ENCODE measurements at places on chromosomes 5 and 9.
A peak's percentile ranks its signal among the peaks of the same experiment; 100 is the strongest.

DNA sequence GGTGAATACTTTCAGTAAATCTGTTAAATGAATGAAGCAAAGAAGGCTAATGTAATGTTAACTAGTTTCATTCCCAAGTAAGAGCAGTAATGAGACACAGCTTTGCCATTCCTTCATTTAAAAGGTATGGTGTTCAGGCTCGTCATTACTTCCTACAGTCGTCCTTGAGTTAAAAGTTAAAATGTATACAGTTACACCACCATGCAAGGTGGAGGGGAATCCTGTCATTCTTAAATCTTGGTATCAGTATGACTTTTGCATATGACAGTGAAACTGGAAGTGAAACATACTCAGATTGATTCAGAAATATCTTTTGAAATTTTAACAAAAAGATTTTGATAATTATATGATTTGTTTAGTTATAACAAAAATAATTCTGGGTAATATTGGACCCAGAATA, 25.9 kb downstream of the MTRR start:
- no peak for DNase-seq

GRCh38 chr5:106094204-106094607, 1576.5 kb downstream of the EFNA5 start:
- DNase-seq, result peak; percentile 2

DNA sequence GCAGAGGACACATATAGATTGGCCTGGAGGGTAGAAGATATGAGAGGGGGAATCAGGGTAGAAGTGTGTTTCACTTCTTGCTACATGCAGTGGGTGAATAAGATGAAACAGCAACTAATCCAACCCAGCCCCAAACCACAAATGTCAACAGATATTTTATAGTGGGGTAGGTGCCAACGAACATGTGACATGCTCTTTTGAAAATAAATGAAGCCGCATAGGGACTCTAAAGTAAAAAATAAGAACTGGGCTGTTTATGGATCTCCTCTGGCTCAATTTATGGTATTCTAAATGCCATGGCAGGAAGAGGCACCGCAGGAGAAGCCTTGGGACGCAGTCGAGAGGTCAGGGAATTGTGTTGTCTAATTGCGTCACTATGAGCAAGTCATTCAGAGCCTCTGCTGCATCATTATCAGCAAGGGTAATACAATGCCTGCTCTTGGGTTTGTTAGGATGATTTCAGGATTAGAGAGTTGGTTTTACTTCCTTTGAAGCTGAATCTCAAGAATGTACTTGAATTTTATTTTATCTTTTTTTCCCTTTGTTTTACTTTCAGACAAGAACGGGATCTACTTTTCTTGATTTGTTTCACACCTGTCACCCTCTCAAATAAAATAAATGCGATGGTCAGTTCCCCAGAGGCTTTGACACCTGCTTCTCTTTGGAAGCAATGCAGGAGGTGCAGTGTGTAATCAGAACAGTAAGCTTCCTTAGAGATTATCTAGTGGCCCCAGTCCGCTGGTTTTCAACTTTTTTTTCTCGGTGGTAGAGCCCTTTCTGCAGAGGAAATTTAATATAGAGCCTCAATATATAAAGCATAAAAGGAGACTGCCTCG, 375.6 kb upstream of the CLINT1 start:
- DNase-seq, result no peak

DNA sequence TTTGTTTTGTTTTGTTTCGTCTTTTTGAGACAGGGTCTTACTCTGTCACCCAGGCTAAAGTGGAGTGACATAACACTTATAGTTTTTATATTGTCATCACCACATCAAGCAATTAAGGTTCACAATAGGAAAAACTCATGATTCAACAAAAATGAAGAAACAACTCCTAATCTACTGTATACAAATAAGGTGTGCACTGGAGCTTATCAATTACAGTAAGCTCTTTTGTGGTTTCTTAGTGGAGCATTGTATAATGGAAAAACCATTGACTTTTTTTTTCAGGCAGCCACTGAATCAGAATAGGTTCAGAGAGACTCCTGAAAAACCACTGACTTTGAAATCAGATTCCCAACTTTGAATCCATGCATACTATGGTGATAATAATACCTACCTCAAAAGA, 10.8 kb upstream of the PLIN2 start:
- DNase-seq, result no peak

DNA sequence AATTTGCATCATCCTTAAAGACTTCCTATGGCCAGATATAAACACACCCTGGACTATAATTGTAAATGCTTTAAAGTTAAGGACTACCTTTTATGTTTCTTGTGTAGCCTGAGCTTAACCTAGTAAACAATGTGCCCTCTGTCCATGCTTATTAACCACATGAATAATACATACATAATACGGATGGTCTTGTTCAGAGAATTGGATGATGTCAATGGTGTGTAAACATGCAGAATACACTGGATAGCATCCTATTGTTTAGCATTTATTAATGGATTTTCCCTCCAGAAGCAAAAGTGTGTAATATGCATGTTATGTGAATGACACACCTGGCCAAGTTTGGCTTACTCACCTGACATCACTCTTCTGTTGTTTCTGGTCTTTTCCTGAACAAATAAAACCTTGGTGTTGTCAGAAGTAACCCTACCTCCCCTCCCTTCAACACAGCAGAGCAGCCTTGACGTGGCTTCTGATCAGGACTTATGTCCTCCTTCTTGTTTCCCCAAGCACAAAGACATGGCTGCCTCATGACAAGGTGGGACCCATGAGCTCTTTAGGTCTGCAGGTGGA, 517.9 kb downstream of the MTRR start:
- no peak for DNase-seq

DNA sequence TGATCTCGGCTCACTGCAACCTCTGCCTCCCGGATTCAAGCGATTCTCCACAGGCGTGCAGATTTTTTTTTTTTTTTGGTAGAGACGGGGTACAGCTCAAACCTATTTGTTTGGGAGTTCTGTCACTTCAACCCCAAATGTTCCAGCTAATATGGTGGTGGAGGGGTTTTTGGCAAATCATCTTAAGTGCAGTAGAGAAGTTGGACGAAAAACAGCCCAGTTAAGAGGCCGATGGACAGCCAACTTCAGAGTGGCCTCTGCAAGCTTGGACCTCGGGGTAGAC, 756 bp upstream of the PRR7 start:
- no peak for DNase-seq

- no peak for DNase-seq
Measured at GRCh38 chr5:7673658-7674057, 177.3 kb downstream of the CFAP90 start.

- no peak for DNase-seq
Measured at GRCh38 chr9:128152133-128153059, 3.1 kb downstream of the LCN2 start.

DNA sequence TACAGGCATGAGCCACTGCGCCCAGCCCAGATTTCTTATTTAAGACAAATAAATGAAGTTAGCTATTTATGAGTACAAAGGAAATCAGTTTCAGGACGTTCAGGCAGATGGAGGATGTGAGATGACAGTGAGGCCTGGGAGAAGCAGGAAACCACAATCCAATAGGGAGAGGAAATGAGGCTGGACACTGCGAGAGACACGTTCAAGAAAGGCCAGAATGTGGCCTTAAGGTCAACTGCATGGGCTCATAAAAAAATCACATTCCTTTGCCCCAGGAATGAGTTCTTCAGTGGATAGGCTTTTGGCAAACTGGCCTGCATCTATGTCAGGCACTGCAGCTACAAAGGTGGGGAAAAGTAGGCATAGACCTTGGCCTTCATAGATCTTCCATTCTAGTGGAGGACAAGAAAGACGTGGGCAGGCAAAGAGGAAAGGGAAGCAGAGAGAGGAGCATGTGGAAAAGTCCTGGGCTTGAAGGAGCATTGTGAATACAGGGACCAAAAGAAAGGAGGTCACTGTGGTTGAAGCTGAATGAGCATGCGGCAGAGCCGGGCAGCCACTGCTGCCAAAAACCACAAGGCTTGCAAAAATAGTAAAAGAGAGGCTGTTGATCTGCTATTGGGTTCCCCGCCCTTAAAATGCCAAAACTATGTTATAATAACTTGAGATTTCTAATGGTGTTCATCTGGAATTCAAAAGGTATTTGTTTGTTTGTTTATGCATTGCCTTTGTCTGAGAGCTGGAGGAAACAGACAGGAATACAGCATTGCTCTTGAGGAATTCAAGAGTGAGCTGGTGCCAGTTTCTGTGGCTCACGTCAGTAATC, 133.0 kb downstream of the GNA14 start:
- DNase-seq, result no peak

DNA sequence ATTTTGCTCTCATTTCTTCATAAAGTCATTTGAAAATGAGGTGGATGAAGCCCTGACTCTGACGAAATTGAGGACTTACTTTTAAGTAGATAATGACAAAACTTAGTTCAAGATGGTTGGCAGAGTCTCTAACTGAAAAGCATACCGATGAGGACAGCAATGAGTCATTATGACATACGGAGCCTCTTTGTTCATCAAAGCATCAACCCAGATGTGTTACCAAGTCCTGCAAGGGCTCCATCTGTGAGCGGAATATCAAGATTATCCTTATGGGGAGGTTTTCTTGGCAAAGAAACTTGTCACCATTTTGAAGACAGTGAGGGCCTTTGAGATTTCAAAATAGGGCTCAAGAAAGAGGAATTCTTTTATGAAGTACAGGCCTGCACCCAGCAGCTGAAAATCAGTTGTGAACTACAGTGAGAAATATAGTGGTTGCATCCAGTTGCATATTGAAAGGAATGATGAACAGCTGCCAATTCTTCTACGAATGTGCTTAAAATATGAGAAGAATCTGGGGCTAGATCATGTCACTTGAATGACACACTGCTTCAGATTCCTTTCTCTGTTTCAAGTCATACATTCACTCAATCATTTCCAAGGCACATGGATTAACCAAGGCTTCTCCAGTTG, 86.6 kb upstream of the SLC24A2 start:
- no peak for DNase-seq

DNA sequence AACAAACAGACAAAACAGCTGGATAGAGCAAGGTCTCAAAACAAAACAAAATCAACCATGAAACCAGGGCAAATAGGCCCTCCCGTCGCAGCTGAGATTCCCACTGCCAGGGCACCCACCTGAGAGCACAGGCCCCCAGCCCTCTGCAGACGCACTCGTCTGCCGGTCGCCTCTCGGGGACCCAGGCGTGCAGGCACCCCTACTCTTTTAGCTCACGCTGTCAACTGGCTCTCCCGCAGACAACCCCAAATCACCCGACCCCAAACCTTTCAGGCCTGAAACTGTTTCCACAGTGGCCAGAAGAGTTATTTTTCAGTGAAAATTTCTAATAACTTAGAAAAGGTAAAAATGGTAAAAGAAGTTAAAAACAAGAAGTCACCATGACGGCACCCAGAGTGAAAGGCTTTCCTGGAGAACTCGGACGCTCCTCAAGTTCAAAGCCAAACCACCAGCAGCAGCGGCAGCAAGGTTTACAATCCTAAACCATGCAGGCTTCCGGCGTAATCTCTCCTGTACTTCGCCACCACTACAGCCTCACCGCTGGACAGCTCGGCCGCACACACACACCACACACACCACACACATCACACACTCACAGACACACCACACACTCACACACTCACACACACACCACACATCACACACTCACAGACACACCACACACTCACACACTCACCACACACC, 1.9 kb upstream of the UBE2QL1 start:
- DNase-seq, result no peak

GRCh38 chr5:39691993-39692392, 267.2 kb upstream of the DAB2 start:
- no peak for DNase-seq

DNA sequence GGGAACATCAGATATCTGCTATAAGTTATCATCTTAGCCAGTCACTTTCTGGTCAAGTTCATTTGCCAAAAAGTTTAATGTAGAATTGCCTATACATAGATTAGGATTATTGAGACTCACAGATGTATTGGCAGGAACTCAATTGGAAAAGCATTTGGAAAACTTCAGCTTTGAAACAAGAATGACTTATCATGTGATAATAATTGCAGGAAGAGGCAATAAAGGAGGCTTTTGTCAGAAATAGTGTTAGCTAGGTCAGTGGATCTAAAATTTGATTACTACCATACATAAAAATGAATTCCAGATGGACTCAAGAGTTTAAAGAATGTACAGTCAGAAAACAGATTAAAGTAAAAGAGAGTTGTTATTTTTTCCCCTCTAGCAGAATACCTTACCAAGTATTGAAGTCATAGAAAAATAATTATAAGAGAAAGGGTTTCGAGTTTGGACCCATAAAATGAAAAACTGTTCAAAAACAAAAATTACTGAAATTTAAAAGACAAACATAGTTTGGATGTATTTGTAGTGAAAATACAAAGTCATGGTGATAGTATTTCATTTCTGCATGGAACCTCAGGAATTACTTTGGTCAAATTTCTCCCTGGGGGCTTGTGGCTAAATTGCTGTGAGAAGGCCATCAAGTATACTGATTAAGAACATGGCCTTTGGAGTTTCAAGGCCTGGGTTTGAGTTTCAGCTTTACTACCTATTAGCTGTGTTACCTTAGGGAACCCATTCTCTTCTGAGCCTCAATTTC, 159.9 kb downstream of the TMEM38B start:
- DNase-seq, result peak; percentile 66

GRCh38 chr5:149561848-149562247, 10.6 kb upstream of the CSNK1A1 start:
- no peak for DNase-seq

DNA sequence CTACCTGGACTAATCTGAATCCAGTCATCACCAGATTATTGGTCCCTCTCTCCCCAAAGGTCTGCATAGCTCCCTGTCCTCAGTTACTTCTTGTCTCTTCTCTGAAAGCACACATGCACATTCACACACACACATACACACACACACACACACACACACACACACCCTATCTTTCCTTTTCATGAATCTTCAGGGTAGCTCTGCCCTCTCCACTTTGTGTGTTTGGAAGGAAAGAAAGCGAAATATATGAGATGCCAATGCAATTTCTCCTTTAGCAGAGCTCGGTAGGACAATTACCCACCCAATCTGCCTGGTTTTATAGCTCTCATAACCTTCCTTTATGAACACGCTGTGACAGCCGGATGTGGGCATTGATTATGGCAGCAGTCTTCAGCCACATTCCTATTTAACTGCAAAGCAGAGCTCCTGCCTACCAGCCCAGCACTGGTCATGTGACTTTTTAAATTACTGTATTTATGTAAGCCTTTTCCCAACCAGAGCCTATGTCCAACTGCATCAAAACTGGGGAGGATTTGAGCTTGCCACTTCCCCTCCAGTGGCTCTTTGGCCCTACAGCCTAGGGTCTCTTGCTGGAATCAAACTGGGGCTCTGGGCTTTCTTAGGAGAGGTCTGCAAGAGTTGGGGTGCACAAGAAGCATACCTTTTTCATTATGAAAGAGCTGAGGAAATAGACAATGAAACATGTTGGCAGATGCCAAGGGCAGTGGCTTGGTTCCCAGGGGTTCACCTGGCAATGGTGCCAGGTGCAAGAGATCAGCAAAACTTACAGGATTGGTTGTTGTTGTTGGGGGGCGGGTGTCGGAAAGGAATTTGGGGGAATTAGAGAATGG, 20.8 kb upstream of the MATR3 start:
- DNase-seq, result no peak

- DNase-seq, result no peak
Measured at GRCh38 chr9:126336736-126337325, 10.2 kb downstream of the MVB12B start.
